ENCODE measurements at places on chromosomes 3 and 15.
A peak's percentile ranks its signal among the peaks of the same experiment; 100 is the strongest.

DNA sequence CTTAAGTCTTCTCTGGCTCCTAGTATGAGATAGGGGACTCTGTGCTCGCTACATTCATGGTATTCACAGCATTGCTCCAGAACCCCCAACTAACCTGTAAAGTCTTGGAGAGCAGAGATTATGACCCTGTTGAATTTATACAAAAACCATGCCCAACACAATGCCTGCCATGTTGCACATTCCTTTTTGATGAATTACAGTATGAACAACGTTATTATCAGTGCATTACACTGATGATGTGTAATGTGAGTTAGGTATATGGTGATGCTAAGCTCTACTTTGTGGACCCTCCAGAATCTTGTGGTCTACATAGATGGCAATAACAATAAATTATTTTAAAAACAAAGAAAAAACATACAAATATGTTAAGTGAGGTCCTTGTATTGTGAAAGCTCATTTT, 64.3 kb downstream of the EOMES start:
- DNase-seq, result no peak

GRCh38 chr15:32933236-32933635, 215.4 kb downstream of the GREM1 start:
- DNase-seq, result no peak

GRCh38 chr15:75161917-75162414, 39.7 kb upstream of the C15orf39 start:
- no peak for DNase-seq

GRCh38 chr3:98433764-98434163, 29.2 kb upstream of the OR5K1 start:
- DNase-seq, result no peak

GRCh38 chr15:48285329-48286214, 45.7 kb upstream of the DUT start:
- DNase-seq, result peak; percentile 14

Data from GM18507 (cell line).